ENCODE measurements at places on chromosomes 16 and 17. TPM values are rescaled to one million over a fixed set of nuclear protein-coding genes. Genes with fewer than 3 reads are reported as not detected.
A peak's percentile ranks its signal among the peaks of the same experiment; 100 is the strongest.

ASB16 gene
- 3.2 TPM for total RNA-seq

- no peaks in the 10 kb centered on the region for H3K27me3 ChIP-seq
- H3K36me3 ChIP-seq: no peaks in the 10 kb centered on the region
- DNase-seq: no peak
- H3K4me1 ChIP-seq: peaks cover 7% of the 10 kb centered on the region
- H3K4me3 ChIP-seq: no peak overlapping the region
- H3K27ac ChIP-seq: no peak overlapping the region
Measured at GRCh38 chr16:31143694-31144148, 6.1 kb downstream of the PRSS36 start.

- no peaks in the 10 kb centered on the region for H3K4me1 ChIP-seq
- no peak overlapping the region for H3K4me3 ChIP-seq
- H3K36me3 ChIP-seq: no peaks in the 10 kb centered on the region
- DNase-seq: peak; percentile 91
- no peaks in the 10 kb centered on the region for H3K27me3 ChIP-seq
Measured at GRCh38 chr16:11229906-11230305, 26.1 kb downstream of the SOCS1 start.

SLC12A3 gene
- not detected for total RNA-seq

KCNJ18 gene
- not detected for total RNA-seq

TBC1D3K gene
- total RNA-seq: not detected

EVI2A gene
- total RNA-seq: 2.6 TPM

DNA sequence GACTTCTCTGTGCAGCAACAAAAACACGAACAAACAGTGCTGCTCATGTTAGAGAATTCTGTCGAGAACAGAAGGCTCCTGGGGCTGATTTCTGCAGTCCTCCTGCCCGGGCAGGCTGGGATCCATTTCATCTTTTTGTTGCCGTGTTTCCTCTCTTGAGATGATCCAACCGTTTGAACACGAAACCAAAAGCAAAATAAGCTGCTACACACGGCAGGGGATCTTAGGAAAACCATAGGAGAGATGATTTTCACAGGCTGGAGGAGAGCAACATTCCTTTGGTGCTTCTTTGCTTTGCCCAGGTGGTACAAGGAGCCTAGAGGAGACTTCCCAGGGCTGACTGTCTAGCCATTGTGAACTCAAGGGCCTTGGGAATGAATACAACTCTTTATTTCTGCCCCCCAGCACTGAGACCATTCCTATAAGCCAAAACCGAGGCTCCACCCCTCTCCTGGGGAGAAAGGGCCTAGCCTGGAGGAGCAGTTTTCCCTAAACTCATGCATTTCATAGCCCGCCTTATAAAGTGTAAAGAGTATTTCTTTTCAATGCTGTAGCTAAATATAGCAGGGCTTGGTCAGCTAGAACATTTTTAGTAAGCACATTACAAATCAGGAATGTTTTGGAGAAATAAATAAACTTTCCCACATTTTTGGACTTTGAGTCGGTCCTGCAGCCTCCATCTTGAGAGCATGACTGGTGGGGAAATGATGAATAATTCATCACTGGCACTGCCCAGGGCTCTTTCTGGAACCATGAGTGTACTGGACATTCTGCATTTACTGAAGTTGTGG, 7.7 kb downstream of the FOXL1 start:
- H3K4me1 ChIP-seq: no peaks in the 10 kb centered on the region
- no peak overlapping the region for H3K4me3 ChIP-seq
- no peaks in the 10 kb centered on the region for H3K36me3 ChIP-seq
- no peak for DNase-seq

- no peak overlapping the region for H3K27ac ChIP-seq
- no peaks in the 10 kb centered on the region for H3K4me1 ChIP-seq
- H3K27me3 ChIP-seq: no peaks in the 10 kb centered on the region
- no peak overlapping the region for H3K4me3 ChIP-seq
Measured at GRCh38 chr17:71600137-71600789, 520.6 kb upstream of the SOX9 start.

PABPN1L gene
- 4.1 TPM for total RNA-seq

- no peak overlapping the region for H3K27ac ChIP-seq
- H3K27me3 ChIP-seq: no peaks in the 10 kb centered on the region
- H3K36me3 ChIP-seq: no peaks in the 10 kb centered on the region
- no peak overlapping the region for H3K4me3 ChIP-seq
- H3K4me1 ChIP-seq: no peaks in the 10 kb centered on the region
- no peak for DNase-seq
Measured at GRCh38 chr17:62887437-62887836, 78.6 kb upstream of the TANC2 start.

GRCh38 chr16:2838928-2839327, 8.8 kb downstream of the ZG16B start:
- DNase-seq: peak; percentile 56
- no peaks in the 10 kb centered on the region for H3K36me3 ChIP-seq
- no peak overlapping the region for H3K4me3 ChIP-seq
- H3K27me3 ChIP-seq: no peaks in the 10 kb centered on the region
- H3K4me1 ChIP-seq: no peaks in the 10 kb centered on the region

GRCh38 chr16:59320657-59321056, 586.5 kb upstream of the GOT2 start:
- no peak overlapping the region for H3K27ac ChIP-seq
- DNase-seq: no peak
- no peaks in the 10 kb centered on the region for H3K27me3 ChIP-seq

- no peaks in the 10 kb centered on the region for H3K27me3 ChIP-seq
- no peaks in the 10 kb centered on the region for H3K4me1 ChIP-seq
- DNase-seq: no peak
Measured at GRCh38 chr17:9566067-9566466, 9.6 kb downstream of the STX8 start.

GRCh38 chr16:53465606-53466280, 31.5 kb downstream of the RBL2 start:
- peaks cover 3% of the 10 kb centered on the region for H3K4me1 ChIP-seq
- no peak overlapping the region for H3K27ac ChIP-seq
- no peak overlapping the region for H3K4me3 ChIP-seq
- no peaks in the 10 kb centered on the region for H3K27me3 ChIP-seq

RNF43 gene
- total RNA-seq: 29.3 TPM
